ENCODE measurements at places on chromosomes 2 and 18.

DNA sequence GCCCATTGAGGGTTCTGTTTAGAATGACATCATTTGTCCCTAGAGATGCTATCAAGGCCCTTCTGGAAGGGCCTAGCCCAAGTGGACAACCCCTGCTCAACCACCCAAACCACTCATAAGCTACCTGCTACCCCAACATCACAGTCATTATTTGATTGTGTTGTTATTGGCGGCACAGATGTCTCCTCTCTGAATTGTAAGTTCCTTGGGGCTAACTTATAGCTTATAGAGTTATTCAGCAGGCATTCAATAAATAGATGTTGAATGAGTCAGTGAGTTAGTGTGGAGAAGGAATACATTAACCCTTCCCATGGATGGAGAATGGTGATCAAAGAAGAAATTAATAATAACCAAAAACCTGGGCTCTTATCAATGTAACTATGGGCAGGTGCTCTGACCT, 80.0 kb downstream of the ACAA2 start:
- DNase-seq, result no peak

DNA sequence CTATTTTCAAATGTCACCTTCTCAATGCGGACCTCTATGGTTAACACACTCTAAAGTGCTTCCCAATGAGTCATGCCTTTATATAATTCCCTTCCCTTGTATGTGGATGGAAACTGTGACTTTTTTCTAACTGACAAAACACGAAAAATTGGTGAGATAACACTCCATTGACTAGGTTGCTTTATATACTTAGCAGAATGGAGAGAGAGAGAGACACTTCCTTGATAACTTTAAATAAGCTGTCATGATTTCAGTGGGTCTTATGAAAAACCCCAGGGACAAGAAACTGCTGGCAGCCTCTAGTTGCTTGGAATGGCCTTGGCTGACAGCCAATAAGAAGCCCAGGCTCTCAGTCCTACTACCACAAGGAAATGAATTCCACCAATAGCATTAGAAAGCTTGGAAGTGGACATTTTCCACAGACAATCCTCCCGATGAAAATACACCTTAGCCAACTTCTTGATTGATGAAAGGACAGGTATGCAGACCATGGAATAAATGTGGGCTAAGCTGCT, 322.2 kb downstream of the ZNF804A start:
- no peak for DNase-seq

GRCh38 chr2:160169471-160169870, 30.6 kb downstream of the ITGB6 start:
- DNase-seq, result no peak

DNA sequence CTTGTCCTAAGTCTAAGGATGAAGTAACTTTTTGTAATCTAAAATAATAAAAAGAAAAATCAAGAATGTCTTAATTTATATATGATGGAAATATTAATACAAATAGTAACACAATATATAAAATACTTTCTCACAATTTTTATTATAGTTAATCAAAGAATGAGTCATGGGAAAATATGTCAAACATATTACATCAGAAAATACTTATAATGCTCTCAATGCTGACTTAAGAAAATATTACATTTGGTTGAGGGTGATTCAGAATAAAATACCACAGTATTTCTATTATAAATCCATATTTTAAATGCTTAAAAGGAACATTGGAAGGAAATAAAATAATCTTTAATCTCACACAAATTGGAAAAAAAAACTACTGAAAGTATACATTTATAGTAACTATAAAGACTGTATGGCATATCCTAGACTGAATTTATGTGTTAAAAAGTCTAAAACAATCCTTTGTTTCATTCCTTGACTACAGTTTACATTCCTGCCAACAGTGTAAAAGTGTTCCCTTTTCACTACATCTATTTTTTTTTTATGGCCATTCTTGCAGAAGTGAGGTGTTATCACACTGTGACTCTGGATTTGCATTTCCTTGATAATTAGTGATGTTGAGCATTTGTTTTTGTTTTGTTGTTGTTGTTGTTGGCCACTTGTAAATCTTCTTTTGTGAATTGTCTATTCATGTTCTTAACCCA, 1573.5 kb upstream of the ACVR2A start:
- DNase-seq, result no peak

GRCh38 chr2:182821182-182821581, 45.3 kb downstream of the FRZB start:
- no peak for DNase-seq

- DNase-seq, result no peak
Measured at GRCh38 chr18:77069482-77069881, 63.1 kb downstream of the MBP start.

- no peak for DNase-seq
Measured at GRCh38 chr2:60358476-60358875, 195.0 kb downstream of the BCL11A start.

DNA sequence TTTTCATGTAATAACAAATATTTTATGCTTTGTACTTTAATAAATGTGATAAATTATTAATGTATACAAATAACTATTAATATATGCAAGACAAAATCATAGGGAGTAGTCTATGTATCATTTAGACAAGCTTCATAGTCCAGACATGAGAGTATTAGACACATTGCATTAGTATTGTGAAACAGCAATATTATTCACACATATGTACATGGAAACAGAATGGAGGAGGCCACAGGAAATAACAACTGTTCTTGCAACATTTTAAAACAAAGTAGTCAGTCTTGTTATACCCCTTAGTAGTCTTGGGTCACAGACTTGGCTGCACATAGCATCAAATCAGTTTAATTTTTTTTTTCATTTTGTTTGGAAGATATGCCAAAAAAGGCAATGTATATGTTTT, 15.8 kb downstream of the DSC1 start:
- DNase-seq, result no peak

- no peak for DNase-seq
Measured at GRCh38 chr18:46830633-46831032, 73.8 kb upstream of the ST8SIA5 start.

- no peak for DNase-seq
Measured at GRCh38 chr2:143476336-143477087, 347.3 kb downstream of the ARHGAP15 start.

DNA sequence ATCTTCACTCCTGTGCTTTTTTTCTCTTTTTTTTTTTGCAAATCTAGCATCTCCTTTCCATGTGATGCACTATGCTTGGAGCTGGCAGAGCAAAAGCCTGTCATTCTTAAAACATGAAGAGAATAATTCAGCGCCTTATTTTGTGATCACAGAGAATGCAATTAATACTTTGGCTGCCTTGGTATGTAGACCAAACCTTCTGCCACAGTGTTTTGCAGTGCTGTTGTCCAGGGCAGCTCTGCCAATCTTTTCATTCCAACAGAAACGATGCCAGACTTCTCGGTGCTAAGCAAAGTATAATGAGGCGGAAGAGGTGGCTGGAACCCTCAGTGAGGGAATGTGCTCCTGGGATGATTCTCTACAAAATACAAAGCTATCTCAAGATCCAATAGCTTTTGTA, 25.6 kb downstream of the BCL2 start:
- no peak for DNase-seq

DNA sequence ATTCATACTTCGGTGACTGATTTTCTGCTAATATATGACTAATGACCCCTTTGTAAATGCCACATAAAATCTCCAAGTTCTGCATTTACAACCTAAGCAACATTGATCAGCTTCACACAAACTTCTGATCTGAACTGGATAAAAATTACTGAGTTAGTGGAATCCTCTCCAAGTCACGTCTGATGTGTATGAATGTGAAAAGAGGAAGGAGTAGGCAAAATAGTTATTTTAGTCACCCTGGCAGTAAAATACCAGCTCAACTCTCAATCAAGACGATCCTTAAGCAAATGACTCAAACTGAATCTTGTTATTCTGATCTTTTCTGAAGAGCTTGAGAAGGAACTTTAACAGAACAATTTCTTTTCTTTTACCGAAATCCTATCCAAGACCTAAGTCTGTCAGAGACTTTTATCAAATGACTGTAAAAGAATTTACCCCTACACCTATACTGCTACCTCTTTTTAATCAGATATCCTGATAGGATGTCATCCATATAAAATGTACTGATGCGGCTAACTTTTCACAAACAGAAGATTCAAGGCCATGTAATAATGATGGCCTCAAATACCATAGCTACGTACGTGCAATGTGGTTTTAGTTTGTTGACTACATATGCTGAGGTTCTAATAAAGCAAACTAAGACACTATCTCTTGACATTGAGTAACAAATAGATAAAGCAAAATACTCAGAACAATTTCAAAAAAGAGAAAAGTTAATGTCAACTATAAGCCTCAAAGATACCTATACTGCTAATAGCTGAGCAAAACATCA, 23.7 kb downstream of the CUL3 start:
- DNase-seq, result no peak

DNA sequence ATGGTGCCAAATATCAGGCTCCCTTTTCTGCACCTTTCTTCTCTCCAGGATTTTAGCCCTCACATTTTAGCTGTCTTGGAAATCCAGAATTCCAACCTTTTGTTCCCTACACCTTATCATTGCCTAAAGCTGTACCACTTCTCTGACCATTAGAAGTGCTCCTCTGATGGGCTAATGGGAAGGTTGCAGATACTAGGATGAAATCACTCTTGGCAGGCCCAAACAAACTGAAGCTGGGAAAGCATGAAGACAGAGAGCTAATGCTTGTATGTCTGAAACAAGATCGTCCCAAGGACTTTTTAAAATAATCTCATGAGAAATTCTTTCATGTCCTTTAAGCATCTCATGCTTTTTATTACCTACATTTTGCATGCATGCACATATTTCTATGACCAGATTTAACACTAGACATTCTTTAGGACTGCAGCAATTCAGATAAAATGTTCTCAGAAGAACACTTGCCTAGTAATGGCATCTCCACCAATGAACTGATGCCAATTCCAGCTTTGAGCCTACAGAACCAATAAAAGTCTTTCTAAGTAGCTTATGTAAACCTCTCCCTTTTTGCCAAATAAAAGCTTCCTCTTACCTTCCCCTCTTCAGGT, 98.4 kb upstream of the OSR1 start:
- no peak for DNase-seq

DNA sequence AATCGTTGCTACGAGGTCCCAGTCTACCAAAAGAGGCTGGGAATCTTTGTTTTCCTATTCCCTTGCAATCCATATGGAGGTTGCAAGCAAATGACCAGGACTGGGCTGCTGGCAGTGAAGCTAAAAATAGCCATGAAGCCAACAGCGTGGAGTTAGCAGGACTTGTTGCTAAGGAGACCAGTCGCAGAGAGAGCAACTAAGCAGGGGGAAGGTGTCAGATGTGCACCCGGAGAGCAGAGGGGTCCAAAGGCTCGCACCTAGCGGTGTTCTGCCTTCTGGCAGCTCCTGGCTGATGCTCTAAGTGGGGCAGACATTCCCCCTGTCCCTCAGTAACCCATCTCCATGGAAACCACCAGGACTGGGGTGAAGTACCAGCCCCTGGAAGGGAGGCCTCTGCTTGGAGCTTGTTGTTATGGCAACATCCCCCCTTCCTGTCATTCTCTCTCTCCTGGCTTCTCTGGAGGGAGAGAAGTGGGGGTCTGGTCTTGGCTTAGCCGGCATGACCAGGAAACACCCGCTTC, 84.6 kb downstream of the DNMT3A start:
- DNase-seq, result no peak

- no peak for DNase-seq
Measured at GRCh38 chr2:224565452-224566035, 19.6 kb downstream of the CUL3 start.

DNA sequence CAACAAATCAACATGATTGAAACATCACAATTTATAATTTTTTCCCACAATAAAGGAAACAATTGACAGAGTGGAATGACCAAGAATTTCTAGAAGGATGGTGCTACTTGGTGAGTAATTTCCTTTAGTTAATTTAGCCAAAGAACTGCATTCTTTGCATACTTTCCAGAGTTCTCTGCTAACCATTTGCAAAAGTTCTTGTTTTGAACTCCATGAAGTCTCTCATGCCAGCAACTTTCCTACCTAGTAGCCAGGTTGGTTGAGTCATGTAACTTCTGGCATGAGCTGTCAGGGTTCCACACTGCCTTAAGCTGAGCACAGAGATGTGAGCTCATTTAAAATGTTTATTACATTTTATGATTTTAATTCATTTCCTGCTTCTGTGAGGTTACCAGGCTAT, 539.6 kb downstream of the PID1 start:
- DNase-seq, result no peak

DNA sequence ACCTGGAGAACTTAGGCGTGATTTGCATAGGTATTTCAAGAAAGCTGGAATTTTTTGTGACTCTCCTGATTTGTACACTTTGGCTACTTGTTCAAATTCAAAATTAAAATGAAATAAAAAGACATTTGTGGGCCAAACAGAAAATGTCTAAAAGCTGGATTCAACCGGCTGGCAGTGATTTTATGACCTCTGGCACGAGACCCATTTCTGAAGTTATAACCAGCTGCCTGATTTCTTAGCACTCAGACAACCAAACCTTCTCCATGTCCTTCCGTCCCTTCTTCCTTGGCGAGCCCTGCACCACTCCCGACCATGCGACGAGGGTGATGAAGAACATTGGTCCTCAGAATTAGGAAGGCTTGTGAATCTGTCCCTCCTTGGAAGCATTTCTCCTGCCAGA, 19.7 kb downstream of the PKDCC start:
- DNase-seq, result no peak

- DNase-seq, result no peak
Measured at GRCh38 chr18:44715842-44716241, 35.2 kb downstream of the SETBP1 start.

DNA sequence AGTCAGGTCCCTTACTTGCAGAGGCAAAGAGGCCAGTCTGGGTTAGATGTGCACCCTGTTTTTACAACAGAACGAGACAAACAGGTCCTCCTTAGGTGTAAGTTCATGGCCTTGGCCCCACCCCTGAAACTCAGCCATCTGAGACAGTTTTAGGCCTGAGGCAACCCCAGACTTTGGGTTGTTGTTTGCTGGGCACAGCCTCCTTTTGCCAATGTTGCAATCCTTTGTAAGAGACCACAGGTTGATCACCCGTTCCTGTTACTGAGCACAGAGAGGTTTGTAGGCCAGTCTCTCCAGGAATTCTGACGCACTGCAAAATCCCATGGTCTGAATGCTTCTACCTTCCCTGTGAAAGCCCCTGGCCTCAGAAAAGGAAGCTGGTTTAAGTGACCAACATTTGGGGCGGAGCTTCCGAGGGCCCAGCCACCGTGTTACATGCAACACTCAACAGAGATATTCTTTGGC, 15.5 kb upstream of the IL1RN start:
- DNase-seq, result no peak

DNA sequence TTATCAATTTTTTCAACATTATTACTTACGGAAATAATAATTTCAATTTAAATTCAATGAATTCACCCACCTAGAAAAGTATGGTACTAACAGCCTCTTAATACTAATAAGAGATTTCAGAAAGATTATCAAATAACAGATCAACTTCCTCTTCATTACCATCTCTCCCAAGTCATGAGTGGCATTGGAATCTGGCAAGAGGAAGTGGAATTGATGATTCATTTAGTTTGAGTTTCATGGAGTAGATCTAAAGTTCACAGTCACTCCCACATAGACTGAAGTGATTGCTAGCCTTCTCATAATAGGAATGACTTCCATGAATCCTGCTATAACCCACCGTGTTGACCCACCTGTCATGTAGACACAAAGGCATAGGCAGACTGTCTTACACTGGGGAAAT, 77.7 kb upstream of the WDR75 start:
- DNase-seq, result no peak

GRCh38 chr2:109402980-109403840, 210.6 kb downstream of the SEPTIN10 start:
- DNase-seq, result no peak

GRCh38 chr2:12705230-12705629, 11.5 kb upstream of the TRIB2 start:
- DNase-seq, result peak; percentile 45

Data from hematopoietic multipotent progenitor cell treated with erythropoietin and hydrocortisone succinate and interleukin-3 and kit ligand, for 8 days (in vitro differentiated cells).